Neural progenitor cell (in vitro differentiated cells): ENCODE measurements at places on chromosomes 6 and 20.

GRCh38 chr6:32140420-32141046 lies 10.4 kb upstream of the FKBPL start:
- no peak for DNase-seq

DNA sequence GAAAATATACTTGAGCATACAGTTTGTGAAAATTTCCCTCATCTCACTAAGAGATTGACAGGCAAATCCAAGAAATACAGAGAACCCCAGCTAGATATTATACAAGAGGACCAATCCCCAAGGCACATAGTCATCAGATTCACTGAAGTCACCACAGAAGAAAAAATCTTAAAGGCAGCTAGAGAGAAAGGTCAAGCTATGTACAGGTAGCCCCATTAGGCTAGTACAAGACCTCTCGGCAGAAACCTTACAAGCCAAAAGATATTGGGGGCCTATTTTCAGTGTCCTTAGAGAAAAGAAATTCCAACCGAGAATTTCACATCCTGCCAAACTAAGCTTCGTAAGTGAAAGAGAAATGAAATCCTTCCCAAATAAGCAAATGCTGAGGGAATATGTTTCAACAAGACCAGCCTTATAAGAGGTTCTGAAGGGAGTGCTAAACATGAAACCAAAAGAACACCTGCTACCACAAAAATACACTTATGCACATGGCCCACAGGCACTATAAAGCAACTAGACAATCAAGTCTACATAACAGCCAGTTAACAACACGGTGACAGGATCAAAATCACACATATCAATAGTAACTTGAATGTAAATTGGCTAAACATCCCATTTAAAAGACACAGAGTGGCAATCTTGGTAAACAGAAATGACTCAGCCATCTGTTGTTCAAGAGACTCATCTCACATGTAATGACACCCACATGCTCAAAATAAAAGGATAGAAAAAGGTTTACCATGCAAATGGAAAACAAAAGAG lies 96.3 kb downstream of the FHL5 start:
- no peak for DNase-seq

DNA sequence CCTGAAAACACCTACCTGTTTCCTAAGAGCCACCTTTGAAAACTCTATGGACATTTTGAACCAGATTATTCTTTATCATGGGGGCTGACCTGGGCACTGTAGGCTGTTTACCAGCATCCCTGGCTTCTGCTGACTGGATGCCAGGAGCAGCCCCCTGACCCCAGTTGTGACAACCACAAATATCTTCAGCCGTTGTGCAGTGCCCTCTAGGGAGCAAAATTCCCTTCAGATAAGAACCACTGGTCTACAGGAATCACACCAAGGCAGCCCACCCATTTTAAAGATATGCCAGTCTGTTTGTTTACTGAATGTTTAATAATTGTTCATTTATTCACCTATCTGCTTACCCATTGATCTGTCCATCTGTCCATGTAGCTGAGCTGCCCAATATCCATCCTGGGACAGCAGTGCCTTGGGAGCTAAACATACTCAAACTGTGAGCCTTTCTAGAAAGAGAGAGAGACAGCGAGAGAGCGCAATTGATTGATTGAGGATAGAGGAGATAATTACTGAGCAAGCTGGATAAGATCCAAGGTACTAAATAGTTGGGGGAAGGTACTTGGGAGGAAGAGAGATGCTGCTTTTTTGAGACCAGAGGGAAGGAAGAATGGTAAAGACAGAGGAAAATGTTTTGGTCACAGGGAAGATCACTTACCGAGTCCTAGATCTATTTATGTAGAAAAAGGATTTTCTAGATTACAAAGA lies 276.8 kb downstream of the NRN1 start:
- peak; percentile 20 for DNase-seq

GRCh38 chr6:143361536-143362191 lies 88.8 kb downstream of the ADAT2 start:
- no peak for DNase-seq

DNA sequence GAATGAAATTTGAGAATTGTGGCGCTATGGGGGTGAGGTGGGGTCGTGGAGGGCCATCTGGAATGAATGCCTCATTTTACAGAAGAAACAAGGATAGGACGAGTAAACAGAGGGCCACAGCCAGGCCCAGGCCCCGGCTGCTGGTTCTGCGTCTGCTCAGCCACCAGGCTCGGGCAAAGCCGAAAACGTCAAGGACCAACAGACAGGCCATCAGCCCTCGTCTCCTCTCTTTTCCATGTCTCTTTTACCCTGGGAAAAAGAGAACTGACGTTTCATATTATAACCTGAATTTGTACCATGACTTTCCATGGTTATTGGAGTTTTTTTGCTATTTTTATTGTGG lies 212.4 kb upstream of the ARID1B start:
- DNase-seq = no peak

DNA sequence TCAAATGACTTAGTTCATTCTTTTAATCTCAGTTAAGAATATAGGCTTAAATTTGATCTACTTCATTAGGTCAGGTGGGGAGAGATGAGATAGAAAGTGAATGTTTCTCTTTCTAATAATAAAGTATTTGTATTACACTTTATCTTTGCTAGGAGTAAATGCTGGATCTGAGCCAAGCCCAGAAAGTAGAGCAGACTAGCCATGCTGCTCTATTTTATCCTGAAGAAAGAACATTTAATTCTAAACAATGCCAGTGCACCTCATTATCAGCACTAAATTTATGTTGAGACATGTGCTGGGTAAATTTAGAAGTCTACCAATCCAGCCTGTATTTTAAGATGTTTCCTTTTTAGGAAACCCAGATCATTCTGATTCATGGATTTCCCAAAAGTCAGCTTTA lies 43.5 kb downstream of the AKIRIN2 start:
- DNase-seq = no peak

- no peak for DNase-seq
These were observed 100.9 kb downstream of the TFAP2C start for GRCh38 chr20:56730003-56730402.

GRCh38 chr6:163354761-163355425 lies 59.6 kb upstream of the QKI start:
- DNase-seq = no peak

DNA sequence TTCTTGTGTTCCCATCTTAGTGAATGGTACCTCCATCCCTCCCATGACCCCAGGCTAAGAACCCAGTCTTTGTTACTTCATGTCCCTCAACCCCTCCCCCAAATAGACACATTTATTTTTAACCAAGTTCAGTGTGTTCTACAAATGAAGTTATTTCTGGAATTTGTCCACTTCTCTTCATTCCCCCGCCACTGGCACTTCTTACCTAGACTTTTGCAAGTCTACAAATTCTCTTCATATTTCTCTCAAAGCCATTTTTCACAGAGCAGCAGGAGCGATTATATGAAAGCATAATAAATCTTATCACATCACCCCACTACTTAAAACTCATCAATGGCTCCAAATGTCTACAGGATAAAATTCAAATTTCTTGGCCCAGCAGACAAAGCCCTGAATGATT lies 131.4 kb downstream of the BTBD9 start:
- DNase-seq = no peak

DNA sequence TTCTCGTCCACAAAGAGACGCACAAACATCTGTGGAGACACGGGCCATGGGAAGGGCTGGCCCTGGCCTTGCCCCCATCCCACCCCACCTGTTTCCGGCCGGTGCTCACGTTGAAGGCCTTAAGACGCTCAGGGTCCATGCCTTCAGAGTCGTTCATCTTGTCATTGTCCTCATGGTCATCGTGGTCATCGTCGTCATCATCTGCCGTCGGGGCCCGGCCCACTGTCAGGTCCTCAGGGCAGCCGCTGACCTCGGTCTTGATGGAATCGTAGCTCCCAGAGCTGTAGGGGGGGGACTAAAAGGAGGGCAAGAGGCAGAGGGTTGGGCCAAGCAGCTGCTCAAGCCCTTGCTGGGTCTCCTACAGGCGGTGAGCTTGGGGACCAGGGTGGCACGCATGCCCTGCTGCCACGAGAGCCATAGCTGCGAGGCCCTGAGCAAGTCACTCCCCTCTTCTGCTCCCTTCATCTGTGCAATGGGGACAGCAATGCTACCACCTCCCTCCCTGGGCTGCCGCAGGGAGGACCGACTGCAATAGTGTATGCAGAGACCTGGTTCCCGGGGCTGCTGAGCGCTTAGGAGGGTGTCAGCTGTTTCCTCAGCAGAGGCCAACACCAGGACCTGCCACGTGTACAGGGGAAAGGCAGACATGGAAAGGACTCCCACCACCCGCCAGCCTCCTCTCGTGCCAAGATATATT lies 95.5 kb downstream of the ASXL1 start:
- DNase-seq = no peak

DNA sequence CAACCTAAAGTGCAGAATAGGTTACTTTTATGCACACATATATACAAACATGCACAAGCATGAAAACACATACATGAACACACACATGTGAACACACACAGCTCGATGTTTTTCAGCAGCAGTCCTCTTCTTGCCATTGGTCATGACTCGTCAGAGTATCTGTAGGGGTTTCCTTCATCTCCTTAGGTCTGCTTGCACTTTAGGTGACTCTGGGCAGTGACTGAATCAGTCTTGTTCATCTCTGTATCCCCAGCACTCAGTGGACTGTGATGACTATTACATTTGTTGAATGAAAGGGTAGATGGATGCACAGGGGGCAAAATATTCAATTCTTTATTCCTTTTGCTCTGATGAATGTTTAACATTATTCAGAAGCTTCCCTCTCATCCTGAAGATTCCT lies 26.8 kb downstream of the CBLN4 start:
- no peak for DNase-seq

- no peak for DNase-seq
These were observed 151.3 kb upstream of the QKI start for GRCh38 chr6:163263196-163263595.

- DNase-seq = no peak
These were observed 20.2 kb downstream of the VPS52 start for GRCh38 chr6:33251395-33252012.

DNA sequence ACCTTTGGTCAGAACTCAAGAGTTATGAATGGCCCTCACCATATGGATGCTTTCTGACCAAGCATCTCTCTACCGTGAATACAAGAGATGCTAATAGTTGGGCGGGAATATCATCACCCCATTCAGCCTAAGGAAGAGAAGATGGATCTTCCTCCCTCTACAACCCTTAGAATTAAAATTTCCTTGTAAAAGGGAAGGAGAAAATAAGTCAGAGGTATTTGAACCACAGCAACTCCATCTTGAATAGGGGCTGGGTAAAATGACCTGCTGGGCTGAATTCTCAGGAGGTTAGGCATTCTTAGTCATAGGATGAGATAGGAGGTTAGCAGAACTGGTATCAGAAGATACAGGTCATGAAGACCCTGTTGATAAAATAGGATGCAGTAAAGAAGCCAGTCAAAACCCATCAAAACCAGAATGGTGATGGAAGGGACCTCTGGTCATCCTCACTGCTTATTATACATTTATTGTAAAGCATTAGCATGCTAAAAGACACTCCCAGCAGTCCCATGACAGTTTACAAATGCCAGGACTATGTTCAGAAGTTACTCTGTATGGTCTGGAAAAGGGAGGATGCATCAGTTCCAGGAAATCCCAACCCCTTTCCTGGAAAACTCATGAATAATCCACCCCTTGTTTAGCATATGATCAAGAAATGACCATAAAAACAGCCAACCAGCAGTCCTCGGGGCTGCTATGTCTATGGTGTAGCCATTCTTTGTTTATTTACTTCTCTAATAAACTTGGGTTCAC lies 101.2 kb downstream of the DTNBP1 start:
- DNase-seq = no peak
